ENCODE measurements at places on chromosomes 16 and 17.
A peak's percentile ranks its signal among the peaks of the same experiment; 100 is the strongest.

DNA sequence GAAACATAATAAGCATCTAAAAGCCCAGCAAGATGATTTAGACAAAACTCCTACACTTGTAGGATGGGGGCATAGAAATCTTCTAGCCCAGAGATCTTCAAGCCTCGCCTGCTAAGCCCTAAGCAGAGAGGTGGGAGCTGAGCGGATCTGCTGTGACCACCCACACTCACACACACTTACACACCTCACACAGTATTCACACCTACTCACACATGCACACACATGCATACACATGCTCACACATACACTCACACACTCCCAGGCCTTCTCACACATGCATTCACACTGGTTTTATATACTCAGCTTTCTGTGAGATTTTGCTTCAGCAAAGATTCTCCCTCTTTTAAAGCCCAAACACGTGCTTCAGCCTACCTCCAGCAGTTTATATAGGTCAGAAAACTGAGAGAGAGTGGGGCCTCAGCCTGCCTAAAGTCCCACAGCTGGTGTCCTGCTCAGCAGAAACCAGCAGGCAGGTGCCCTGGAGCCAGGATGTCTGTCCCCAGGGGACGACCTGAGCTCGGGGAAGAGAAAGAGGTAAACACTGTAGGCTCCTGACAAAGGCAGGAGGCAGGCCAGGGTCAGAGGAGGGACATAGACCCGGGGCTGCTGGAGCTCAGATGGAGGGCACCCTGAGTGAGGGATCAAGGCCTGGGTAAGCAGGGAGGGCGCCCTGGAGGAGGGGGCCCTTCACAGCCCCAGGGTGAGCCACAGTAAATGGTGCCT, 12.0 kb upstream of the KRT19 start:
- DNase-seq: no peak

DNA sequence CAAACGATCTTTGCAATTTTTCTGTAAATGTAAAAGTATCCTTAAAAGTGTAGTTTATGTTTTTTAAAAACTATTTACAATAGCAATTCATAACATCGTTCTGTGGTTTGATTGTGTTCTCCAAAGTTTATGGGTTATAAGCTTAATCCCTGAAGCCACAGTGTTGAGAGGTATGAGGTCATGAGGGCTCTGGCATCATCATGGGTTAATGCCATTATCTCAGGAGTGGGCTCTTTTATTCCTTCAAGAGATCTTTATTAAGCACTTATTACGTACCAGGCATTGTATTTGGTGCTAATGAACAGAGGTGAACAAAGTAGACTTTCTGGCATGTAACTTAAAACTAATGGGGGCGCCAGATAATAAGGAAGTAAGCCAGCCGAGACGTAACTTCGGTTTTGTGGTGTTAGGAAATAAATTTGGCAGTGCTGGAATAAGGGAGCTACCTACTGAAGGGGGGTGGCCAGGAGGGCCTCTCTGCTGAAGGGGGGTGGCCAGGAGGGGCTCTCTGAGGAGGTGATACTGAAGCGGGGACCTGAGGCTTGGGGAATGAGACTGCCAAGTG, 158.1 kb downstream of the VPS53 start:
- no peak for DNase-seq

DNA sequence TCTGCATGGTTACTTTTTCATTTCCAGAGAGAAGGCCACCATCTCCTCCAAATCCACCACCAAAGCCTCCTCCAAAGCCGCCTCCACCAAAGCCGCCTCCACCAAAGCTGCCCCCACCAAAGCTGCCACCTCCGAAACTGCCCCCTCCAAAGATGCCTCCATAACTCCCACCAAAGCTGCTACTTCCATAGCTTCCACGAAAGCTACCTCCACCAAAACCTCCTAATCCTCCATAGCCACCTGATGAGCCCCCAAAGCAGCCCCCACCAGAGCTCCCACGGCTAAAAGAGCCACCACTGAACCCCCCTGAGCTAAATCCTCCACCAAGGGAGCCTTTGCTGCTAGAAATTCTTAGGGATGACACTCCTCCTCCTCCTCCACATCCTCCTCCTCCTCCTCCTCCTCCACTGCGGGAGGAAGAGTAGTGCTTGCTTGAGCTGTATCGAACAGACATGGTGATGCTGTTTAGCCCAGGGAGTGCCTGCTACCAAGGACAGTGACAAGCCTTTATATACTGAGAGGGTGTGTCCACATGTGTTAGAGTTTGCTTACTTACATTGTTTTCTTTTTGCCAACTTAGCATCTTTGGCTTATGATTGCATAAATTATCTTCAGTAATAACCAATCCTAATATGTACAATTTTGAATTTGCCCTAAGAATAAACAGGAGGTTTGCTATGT, at the start of gene KRT10:
KRT10 (minus strand) TSS at position 483 of the 681 bp plus-strand sequence; CDS start at position 454, 29 bp downstream.
- no peak for DNase-seq

- DNase-seq: no peak
Observed at GRCh38 chr17:10271106-10271562, 72.7 kb upstream of the GAS7 start.

DNA sequence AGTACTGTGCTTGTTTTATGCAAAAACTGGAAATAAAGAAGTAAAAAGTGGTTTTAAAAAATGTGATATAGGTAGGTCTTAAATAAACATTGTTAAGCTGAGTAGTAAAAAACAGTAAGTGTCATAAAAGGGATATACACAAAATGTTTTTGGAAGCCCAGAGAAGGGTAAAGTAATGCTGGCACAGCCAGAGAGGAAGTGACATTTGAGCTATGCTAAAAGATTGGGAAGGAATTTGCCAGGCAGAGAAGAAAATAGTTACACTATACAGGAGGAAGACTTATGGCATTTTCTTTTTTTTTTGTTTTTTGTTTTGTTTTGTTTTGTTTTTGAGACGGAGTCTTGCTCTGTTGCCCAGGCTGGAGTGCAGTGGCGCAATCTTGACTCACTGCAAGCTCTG, 40.8 kb upstream of the TAOK1 start:
- no peak for DNase-seq

- DNase-seq: no peak
Observed at GRCh38 chr17:17841601-17842025, 4.8 kb upstream of the SREBF1 start.

GRCh38 chr17:7838090-7839075, 4.4 kb downstream of the KDM6B start:
- peak; percentile 74 for DNase-seq

DNA sequence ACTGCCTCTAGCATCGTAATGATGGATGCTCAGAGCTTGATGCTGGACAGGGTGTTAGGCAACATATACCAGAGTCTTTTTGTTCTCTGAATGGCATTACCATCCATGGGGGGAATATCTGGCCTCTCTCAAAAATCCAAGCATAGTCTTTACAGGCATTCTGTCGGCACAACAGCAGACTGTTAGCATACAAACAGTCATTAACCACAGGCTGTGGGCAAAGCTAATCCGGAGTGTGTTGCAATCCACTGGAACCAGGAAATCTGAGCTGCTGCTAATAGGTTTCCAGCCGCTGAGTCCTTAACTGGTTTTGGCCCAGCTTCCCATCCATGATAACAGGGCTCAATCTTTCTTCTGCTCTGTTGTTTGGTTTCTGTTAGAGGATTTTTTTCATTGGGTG, 371.9 kb downstream of the HS3ST3B1 start:
- DNase-seq: peak; percentile 61

- no peak for DNase-seq
Observed at GRCh38 chr17:19975601-19976000, 2.0 kb downstream of the AKAP10 start.

- no peak for DNase-seq
Observed at GRCh38 chr17:53090770-53091169, 732.0 kb upstream of the KIF2B start.

GRCh38 chr17:77615703-77616253, 342.7 kb upstream of the TNRC6C start:
- DNase-seq: no peak

DNA sequence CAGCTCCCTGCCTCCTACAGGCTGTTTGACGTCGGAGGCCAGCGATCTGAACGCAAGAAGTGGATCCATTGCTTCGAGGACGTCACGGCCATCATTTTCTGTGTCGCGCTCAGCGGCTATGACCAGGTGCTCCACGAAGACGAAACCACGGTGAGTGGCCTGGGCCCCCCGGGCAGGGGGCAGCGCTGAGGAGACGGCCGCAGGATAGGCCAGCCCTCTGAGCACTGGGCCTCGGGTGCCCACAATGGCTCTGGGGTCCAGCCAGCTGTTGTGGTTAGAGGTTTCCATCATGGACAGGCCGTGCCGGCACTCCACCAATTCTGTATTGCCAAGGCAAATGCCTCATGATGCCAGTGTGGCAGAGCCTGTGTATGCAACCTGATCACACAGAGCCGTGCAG, 88.6 kb downstream of the AMFR start:
- no peak for DNase-seq

- no peak for DNase-seq
Observed at GRCh38 chr16:67436640-67437193, 5.8 kb downstream of the HSD11B2 start.

DNA sequence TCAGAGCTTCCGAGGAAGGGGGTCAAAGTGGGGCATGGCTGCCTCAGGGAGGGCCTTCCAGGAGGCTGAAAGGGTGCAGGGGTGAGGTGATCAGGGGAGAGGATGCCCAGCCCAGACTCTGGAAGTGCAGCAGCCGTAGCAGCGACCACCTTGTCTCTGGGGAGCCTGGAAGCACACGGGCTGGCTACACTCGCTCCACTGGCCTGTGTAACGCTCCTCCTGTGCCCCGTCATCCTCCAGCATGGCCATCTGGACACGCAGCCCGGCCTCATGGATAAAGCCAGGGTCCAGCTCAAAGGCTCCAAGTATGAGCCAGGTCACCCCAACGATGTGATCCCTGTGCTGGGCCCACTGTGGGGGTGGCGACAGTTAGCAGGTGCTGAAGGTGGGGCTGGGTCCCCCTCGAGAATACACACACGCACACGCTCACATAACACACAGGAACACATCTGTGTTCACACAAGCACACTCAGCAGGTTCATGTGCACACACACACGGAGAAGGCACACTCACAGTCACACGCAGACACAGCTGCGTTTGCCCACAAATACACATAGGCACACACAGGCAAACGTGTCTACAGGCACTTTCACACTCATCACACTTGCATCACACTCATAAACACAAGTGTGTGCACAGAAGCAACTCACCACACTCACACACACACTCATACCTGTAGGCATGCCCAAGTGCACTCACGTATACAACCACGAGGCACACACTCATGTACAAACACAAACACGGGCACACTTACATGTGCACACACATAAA, 19.3 kb downstream of the POLR3K start:
- DNase-seq: no peak

DNA sequence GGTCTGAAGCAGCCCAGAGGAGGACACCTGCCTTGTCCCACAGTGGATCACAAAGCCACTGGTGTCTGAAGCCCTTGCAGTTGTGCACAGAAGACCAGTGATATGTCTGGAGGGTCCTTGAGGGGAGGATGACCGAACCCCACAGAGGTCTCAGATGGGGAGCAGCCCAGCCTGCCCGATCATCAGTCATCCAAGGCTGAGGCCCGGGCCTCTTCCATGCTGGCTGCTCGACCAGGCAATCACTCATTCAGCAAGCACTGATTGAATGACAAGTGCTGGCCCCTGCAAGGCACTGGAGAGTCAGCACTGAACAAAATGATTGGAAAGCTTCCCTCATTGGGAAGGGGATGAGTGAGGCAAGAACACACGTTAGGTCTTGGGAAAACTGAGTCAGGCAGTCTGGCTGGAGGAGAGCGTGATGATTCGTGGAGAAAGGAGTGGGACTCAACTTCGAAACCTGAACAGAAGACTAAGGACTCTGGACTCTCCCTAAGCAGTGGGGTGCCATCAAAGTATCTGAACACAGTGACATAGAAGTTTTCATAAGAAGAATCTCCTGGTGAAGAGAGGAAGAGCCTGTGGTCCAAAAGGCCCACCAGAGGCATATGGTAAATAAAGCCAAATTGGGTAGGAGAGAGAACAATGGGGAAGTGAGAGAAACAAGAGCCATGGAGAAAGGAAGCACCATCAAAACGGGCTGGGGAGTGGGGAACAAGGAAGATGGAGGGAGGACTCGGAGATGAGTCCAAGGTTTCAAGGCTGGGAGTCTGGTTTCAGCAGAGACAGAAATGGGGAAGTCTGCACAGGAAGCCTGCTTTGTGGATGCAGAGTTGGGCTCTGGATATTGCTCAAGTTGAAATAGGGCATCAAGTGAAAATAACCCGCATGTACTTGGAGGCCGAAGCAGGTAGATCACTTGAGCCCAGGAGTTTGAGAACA, 10.2 kb downstream of the PIK3R5 start:
- no peak for DNase-seq

- no peak for DNase-seq
Observed at GRCh38 chr16:1809281-1809801, 15.8 kb upstream of the IGFALS start.

- no peak for DNase-seq
Observed at GRCh38 chr16:71389330-71389729, 30.8 kb downstream of the CALB2 start.

DNA sequence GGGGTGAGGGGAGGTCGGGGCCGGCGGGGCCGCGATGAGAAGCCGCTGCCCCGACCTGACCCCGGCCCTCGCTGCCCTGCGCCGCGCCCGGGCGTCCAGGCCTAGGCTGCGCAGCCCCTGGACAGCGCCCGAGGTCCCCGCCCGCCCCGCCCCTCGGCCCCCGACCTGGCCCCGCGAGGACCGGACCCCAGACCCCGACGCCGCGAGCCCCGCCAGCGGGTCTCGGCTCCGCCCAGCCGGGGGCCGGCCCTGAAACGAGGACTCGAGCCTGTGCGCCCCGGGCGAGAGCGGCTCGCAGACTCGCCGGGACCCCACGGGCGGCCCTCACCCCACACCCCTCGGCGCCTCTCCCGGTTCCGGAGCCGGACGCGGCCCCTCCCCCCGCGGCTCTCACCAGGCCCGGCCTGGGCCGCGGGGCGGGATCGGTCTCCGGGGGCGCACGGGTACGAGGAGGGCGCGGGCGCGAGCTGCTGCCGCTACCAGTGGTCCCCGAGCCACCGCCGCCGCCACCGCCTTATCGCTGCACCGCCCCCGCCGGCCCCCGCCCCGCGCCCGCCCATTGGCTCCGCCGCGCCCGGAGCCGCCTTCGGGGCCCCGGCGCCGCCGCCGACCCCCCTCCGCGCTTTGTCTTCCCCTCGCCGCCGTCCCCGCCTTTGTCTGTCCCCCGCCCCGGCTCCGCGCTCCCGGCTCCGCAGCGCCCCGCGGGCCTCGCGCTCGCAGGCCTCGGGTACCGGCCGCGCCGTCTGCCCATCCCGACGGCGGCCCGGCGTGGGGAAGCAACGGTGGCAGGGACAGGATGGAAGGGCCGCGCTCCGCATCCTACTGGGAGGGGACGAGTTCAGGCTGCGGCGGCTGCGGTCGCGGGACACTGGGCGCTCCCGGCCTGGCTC, at the start of gene LIMD2:
LIMD2 (minus strand) TSS at position 488 of the 890 bp plus-strand sequence. CDS start 827 bp downstream, outside the sequence.
- no peak for DNase-seq
